Stimulated activated effector memory CD8-positive, alpha-beta T cell treated with anti-CD3 and anti-CD28 coated beads, Interleukin-12 subunit alpha, Interleukin-12 subunit beta, amount 100 ng/mL, for 72 hours (primary cell): ENCODE measurements at places on chromosomes 7 and 10.

GRCh38 chr10:13458687-13459012 lies 70.2 kb downstream of the BEND7 start:
- no peak for DNase-seq

- DNase-seq: no peak
Measured at GRCh38 chr7:82268632-82269031, 174.9 kb downstream of the CACNA2D1 start.

DNA sequence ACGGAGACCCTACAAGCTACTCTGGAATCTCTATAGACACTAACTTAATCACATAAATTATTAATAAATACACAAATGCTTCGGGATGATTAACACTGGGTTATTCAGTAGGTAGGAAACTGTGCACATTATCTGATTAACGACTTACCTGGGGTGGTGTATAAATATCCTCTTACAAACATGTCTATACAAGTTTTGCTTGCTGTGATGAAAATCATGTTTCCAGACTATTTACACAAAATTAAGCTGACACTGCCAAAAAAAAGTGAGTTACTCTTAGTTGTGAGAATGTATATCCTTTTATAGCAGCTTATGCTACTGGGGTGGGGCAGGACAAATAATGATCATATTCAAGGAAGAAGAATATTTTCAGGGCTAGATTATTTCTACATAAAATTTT lies 314.6 kb downstream of the C7orf25 start:
- no peak for DNase-seq

DNA sequence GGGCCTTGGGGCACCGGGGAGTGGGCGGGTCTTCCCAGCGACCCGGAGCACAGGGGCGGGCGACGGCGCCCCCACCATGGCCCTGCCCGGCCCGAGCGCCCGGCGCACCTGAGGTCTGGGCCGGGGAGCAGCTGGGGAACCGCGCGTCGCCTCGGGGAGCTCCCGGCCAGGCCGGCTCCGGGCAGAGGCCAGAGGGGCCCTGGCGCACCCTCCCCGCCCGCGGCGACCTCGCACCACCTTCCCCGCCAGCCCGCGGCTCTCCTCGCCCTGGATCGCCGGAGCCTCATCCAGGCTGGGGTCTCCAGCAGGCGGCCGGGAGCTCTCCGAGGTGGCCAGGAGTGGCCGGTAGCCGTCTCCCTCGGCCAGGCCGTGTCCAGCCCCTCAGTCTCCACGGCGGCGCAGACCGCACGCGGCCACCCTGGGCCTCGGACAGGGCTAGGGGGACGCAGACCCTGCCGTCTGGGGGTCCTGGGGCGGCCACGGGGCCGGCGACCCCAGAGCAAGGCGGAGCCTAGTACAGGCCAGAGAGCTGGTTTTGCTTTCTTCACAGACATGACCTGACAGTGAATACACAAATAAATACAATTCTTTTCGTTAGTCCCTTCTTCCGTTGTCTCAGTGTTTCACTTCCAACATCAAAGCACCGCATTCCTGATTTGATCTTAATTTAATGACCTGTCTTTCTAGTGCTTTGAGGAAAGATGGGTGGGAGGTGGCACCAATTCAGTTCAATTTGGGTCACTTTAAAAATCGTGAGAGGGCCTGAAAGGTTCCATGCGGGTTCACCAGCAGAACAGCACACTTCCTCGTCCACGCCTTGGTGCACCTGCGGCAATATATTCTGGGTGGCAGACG lies 356.9 kb downstream of the DNAJB6 start:
- DNase-seq: no peak

DNA sequence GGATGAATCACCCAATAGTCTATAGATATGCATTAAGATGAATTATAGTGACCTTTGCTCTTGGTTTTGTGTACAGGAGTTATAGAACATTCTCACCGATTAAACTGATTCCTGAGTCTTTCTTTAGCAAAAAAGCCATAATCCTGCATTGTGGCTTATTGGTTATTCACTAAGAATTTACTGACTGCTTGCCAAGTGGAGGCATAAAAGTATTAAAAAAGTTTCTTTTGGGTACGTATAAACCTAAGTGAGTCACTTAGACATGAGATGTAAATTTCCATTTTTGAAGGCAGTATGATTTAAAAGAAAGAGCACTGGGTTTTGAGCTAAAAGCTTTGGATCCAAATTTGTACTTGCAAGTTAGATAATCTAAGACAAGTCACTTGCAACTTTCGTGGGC lies 100.7 kb downstream of the CDK6 start:
- no peak for DNase-seq

DNA sequence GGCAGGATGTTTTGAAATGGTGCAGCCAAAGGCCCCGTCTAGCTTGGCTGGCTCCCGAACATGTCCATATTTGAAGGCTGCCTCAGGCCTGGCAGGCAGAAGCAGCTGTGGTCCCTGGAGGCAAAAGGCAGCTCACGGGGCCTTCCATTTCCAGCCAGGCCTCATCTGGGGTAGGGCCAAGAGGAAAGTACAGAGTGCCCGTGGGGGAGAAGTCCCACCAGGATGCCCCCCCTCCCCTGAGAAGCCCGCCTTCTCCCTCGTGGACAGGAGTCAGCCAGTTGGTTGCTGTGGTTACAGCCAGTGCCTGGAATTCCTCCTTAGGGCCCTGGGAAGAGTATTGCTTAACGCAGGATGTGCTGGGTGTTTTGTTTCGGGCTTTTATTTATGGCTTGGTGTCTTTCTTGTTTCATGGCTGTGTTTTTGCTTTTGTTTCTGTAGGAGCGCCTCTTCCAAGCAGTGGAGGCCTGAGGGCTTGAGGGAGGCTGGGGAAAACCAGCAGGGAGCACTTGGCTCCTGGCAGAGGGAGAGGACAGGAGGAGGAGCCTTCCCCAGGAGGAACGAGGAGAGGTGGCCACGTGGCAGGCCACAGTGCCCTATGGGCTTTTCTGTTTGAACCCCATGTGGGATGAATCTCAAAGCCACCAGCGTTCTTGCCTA lies 45.4 kb downstream of the CHST3 start:
- no peak for DNase-seq

DNA sequence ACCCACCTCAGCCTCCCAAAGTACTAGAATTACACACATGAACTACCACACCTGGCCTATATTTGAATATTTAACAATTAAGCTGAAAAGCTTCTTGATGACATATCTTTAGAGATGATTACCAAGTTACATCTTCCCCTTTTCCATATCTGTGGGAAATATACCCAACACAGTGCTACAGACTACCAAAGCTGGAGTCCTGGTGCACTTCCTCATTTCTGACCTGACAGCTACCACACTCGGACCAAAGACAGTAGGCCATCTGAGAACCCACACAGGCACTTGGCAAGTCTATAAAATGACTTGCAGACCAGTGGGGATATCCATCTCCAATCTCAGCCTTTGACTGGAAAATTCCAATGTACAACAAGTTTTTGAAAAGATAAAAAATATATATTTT lies 270.4 kb upstream of the KLF14 start:
- DNase-seq: no peak

DNA sequence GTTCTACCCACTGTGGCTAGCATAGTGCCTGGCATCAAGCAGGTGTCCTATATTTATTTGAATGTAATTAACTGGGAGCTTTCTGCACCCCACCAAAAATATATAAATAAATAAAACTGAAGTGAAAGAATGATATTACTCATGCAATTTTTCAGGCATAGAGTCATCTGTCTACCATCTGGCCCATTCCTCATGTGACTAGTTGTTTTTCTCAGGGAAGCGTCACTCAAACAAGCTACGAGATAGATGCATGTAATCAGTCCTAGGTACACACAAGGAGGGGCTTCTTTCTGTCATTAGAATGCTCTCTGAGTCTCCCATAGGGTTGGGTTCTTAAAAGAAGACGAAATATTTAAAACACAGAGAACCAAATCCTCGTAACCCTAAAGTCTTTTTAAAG lies 255.5 kb upstream of the KMT2E start:
- DNase-seq: no peak

- DNase-seq: no peak
Measured at GRCh38 chr10:114306116-114306973, 67.3 kb downstream of the VWA2 start.

DNA sequence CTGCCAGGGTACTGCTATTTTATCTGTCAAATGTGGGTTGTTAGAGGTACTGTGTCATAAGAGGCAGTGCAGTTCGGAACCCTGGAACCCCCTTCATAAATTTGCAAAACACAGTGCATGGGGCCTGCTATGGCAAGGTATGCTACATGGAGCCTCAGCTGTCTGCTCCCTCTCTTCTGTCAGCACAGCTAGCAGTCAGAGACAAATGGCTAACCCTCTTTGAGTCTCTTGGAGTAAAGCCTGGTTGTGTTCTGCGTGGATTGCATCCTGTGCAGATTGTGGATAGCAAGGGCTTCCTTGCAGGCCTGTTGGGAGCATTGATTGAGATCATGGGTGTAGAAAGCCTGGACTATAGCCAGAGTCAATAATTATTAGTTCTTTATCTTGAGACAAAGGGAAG lies 397.8 kb downstream of the AUTS2 start:
- DNase-seq: no peak

- DNase-seq: no peak
Measured at GRCh38 chr10:110461088-110461487, 36.6 kb upstream of the DUSP5 start.

DNA sequence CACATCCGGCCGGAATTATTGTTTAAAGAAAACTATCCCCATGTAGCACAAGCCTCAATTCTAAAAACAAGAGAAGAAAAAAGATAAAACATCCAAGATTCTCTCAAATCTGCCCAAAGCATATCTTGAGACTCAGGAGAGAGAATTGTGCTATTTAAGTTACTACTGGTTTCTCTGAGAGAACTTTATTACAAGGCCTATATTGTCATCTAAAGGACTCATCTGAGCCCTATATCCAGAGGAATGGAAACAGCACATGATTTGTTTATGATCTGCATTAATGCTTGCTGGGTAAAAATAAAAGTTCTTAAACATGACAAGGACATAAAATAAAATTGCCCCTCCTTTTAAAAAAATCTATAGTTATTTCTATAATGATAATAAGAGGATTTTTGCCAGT lies 25.0 kb downstream of the LRRN3 start:
- DNase-seq: no peak

GRCh38 chr7:131586259-131586658 lies 29.8 kb upstream of the PODXL start:
- no peak for DNase-seq

- DNase-seq: no peak
Measured at GRCh38 chr10:19993714-19994315, 177.6 kb downstream of the PLXDC2 start.

DNA sequence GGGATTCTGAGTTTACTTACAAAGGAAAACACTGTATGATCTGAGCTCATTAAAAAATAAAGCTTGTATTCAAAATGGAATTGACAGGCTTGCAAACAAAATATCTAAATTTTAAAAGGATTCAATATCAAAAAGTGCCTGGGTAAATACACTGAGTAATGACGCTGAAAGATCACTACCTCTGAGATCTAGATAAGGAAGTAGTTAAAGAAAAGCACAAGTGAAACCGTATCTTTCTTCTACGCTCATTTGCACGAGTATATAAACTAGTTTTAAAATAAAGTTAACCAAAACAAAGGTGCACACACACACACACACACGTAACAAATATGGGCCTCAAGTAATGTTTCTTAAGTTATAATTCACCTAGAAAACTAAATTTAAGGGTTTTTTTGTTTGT lies 93.4 kb downstream of the SNX13 start:
- no peak for DNase-seq

DNA sequence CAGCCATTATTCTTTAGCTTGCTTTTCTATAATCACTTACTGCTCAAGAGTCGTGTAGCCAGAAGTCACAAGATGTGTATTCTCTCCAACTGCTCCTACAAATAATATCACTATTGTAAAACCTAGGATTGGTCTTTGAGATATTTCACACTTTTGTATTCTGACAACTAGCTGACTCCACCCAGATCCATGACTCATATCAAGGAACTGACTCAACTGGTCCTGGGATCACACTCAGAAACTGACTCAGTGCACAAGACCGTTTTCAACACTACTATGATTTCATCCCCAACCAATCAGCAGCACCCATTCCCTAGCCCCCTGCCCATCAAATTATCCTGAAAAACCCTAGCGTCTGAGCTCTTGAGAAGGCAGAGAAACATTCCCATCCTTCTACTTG lies 56.5 kb upstream of the ORC5 start:
- DNase-seq: no peak

DNA sequence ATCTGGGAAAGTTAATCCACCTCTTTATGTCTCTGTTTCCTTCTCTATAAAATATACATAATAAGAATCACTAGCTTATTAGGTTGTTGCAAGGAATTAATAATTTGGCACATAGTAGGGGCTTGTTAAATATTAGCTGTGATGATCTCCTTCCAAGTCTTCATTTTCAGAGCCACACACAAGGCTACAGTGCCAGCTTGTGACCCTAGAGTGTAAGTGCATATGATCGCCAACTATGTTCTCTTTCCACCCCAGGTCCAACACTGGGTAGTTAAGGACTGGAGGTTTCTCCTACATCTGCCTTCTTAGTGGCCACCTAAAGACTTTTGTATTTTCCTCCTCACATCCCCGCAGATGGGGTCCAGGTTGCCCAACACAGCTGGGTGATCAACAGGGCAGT lies 17.9 kb upstream of the ACSM6 start:
- DNase-seq: no peak

DNA sequence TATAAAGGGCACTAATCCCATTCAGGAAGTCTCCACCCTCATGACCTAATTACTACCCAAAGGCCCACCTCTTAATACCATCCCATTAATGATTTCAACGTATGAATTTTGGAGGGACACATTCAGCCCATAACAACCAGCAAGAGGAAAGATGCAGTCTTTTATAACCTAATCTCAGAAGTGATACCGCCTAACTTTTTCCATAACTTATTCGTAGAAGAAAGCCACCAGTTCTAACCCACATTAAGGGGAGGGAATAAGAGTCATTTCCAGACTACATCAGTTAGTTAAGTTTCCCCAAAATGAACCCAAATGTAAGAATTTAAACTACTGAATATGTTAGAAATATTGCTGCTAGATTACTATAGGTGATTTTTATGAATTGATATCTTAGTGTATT lies 32.1 kb upstream of the LHFPL3 start:
- DNase-seq: no peak

DNA sequence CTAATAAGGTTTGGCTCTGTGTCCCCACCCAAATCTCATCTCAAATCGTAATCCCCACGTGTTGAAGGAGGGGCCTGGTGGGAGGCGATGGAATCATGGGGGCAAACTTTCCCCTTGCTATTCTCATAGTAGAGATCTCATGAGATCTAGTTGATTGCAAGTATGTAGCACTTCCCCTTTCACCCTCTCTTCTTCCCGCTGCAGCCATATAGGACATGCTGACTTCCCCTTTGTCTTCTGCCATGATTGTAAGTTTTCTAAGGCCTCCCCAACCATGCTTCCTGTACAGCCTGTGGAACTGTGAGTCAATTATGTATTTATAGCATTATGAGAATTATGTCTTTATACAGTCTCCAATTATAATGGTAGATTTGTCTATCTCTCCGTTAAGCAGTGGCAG lies 594.5 kb downstream of the ACTR3B start:
- no peak for DNase-seq

DNA sequence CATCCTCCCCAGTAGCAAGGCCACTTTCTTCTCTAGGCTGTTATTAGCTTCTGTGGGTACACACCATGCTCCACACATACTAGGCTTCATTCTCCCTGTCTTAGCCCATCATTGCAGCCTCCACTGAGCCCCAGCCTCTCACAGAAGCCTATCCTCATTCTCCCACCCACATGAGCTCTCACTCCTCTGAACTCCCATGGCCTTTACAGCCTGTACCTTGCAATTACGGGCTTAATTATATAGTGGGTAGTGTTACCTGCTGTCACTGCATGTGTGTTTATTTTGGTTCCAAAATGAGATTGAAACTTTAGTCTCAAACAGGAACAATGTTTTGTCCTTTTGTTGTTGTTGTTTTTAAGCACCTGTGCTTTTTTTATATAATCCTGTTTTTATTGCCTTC lies 460.0 kb downstream of the KCNMA1 start:
- DNase-seq: no peak

- no peak for DNase-seq
Measured at GRCh38 chr10:13859979-13860654, 273.4 kb downstream of the PRPF18 start.
